ENCODE measurements at places on chromosomes 2 and 18.

- no peak for DNase-seq
These were observed 40.1 kb downstream of the KCTD18 start for GRCh38 chr2:200469708-200470211.

DNA sequence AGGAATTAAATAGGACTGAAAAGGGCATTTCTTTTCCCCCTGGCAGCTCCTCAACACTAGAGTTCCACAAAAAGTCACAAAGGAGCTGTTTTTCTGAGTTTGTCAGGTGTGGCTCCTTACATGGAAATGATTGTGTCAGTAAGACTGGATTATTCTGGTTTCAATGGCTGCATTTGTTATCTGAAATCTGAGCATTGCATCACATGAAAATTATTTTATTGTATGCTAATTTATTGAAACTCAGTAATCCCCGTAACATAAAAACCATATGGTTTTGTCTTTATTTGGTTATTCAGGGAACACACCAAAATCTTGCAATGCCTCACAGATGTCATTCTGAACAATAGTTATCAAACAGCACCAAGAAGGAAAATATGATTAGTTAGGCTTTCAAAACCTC is 439.7 kb upstream of the TNP1 start:
- no peak for DNase-seq

- no peak for DNase-seq
These were observed 241.5 kb downstream of the OSR1 start for GRCh38 chr2:19116918-19117317.

DNA sequence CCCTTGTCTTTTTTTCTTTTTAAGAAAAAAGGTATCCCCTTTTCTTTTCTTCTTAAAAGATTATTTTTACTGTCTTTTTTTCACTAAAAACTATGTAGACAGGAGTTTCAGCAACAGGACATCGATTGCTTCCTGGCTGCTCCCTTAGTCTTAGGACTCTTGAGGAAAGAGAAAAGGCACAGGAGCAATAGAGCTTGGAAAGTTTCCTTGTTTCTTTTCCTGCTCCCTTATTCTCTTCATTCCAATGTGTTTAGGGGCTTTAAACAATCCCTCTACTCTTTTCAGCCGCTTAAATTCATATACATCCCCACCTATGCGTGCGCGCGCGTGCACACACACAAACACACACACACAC is 225.9 kb upstream of the FBXO11 start:
- DNase-seq: no peak

- no peak for DNase-seq
These were observed 3.9 kb upstream of the WDSUB1 start for GRCh38 chr2:159290289-159290907.

DNA sequence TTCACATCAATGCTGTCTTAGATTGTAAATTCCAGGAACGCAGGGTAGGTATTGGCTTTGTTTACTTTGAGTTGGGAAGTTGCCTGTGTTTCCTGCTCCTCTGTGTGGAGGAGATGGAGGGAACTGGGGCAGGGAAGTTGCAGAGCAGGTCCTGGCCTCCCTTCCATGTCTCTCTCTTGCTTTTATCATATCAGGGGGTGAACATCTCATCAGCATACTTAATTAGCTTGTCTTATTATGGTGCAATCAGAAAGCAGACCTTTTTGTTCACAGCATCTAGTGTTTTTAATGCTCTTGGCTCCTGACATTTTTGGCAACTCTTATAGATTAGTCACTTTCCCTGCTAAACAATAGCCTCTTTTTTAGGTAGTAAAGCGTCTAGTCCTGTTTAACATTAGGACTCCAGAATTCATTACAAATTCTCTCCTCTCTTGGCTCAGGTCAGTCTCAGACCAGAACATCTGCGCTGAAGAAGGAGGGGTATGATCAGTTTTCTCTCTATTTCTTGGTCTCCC is 11.5 kb upstream of the DIPK1C start:
- no peak for DNase-seq

- no peak for DNase-seq
These were observed 64.0 kb downstream of the STPG4 start for GRCh38 chr2:47091118-47091517.

DNA sequence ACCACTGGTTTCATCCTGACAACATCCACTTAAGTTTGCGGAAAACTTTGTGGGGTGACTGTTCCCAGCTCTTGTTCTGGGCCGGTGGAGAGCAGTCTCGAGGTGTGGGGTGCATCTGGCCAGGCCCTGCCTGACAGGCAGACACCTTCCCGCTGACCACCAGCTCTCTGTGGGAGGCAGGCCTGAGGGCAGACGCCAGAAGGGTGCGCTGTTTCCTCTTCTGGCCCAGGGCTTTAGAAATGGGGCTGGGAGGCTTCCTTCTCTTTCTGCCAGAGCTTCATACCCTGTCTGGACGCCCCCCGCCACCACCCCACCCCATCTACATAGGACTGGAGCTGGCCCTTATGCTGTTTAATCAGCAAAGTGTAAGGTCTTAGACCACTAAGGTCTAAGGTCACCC is 263.8 kb downstream of the LOXHD1 start:
- DNase-seq: no peak

GRCh38 chr2:113915082-113915819 is 25.4 kb downstream of the ACTR3 start:
- DNase-seq: no peak

DNA sequence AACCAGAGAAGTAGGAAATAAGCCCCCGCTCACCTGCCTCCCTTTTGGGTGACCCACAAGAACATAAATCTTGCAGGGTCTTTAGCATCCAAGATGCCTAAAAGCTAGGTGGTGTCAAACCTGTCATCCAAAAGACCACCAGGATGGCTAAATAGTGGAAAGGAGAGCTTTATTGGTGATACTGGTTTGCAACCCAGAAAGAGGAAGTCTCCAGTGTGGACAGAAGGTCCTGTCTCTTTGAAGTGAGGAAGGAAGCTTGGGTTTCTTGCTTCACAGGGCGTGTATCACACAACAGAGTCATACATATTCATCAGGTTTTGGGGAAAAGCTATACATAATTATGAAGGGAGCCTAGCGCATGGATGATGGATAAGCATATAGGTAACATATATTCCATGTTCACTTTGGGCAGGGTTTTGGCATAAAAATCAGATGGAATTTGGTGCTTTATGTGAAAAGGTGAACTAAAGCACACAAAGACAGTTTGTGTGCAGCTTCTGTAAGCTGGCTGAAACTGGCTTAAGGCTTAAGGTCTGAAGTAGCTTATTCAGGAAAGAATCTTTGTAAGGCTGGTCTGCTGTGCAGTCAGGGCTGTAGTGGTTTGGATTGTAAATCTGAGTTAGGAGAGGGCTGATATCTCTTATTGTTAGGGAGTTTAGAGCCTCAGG is 102.2 kb upstream of the MSH2 start:
- no peak for DNase-seq

- DNase-seq: no peak
These were observed 70.8 kb downstream of the TMEM200C start for GRCh38 chr18:5824370-5824984.

DNA sequence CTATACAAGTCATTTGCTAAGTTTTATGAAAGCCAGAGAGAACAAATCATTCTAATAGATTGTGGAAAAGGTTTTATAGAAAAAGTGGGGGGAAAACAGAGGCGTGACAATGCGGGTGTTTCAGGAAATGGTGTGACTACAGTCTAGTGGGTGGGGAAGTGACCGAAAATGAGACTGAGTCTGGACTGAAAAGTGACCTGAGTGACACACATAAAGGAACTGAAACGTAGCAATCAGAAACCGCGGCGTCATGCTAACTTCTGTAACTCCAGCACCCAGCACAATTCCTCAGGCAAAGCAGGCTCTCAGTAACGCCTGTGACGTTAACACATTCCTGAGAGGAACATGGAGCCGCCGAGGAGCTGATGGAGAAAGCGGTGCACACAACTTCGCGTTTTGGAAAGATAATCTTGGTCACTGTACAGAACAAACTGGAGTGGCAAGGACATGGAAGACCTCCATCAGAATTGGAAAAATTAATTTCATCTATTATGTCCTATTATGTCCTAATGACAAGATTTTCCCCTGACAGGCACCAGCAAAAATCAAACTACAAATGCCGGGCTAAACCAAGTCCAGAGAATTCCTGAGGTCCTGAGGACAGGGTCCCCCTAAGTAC is 1.4 kb upstream of the CD226 start:
- no peak for DNase-seq

GRCh38 chr2:161434118-161434517 is 18.0 kb downstream of the TBR1 start:
- DNase-seq: no peak

All from stimulated activated CD8-positive, alpha-beta memory T cell treated with anti-CD3 and anti-CD28 coated beads, Interleukin-4, amount 100 ng/mL, for 1 hour (primary cell).